NCI-H1436 (cell line): ENCODE measurements at places on chromosomes 2 and 18.

DNA sequence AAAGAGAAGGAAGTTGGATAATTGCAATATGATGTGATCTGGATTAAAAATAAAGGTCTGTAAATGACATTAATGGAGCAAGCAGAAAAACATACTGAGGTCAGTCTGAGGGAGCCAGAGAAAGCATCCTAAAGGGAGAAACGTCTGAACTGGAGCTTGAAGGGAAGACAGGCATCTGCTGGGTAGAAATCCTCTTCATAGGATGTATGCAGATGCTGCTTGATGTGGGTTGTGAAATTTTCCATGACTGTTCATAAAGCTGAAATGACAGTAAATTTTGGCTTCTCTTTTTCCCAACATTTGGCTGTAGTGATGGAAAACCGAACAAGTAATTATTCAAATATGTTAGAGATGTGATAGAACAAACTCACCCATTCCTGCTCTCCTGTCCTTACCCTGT, 287.6 kb downstream of the CAMKMT start:
- DNase-seq, result no peak

DNA sequence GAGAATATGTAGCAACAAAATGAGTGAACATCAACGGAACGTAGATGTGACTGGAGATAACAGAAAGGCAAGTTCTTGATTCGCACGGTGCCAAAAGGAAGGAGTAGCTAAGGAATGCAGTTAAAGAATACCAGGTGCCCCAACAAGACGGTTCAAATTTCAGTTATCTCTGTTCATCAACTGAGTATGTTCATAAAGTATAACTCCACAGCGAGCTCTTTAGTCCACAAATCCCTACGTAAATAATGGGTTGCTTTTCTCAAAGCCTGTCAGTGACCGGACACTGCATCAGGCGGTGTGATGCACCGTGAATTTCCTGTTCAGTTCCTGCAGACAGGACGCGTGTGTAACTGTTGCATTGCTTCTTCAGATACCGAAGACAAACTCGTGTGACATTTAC, 91.8 kb downstream of the NOL10 start:
- DNase-seq, result no peak

DNA sequence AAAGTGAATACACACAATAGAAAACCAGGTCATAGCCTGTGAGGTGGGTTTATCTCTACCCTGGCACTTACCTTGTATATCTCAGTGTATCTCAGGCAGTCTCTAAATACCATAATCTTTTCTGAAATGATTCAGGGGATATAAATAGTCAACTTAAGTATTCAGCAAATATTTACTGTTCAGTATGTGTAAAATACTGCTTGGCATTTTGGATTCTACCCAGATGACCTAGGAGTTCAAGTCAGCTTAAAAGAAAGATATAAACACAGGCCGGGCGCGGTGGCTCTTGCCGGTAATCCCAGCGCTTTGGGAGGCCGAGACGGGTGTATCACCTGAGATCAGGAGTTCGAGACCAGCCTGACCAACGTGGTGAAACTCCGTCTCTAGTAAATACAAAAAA, 23.8 kb downstream of the GRHL1 start:
- DNase-seq, result no peak

DNA sequence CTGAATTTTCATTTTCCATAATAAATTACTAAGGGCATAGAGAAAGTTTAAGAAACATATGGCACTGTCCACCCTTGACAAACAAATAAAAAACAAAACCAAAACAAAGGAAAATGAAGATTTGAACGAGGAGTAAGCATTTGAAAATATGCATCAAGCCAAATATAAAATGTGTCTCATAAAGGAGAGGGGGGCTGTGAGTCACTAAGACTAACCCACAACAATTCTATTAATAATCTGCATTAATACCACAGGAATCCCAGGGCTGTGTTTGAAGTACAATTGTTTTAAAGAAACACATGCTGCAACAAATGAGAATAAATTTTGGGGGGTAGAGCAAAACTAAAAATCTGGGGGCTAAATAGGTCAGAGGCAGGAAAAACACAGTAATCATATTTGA, 53.8 kb upstream of the STK17B start:
- no peak for DNase-seq

- DNase-seq, result no peak
Measured at GRCh38 chr2:215660687-215661086, 224.8 kb upstream of the FN1 start.

GRCh38 chr2:174829550-174829949, 65.3 kb upstream of the CHRNA1 start:
- DNase-seq, result no peak
